ENCODE measurements at places on chromosomes 2 and 18. TPM values are rescaled to one million over a fixed set of nuclear protein-coding genes. Genes with fewer than 3 reads are reported as not detected.
A peak's percentile ranks its signal among the peaks of the same experiment; 100 is the strongest.

- DNase-seq = peak; percentile 76
These were observed 11.3 kb downstream of the STK17B start for GRCh38 chr2:196160101-196160500.

DNA sequence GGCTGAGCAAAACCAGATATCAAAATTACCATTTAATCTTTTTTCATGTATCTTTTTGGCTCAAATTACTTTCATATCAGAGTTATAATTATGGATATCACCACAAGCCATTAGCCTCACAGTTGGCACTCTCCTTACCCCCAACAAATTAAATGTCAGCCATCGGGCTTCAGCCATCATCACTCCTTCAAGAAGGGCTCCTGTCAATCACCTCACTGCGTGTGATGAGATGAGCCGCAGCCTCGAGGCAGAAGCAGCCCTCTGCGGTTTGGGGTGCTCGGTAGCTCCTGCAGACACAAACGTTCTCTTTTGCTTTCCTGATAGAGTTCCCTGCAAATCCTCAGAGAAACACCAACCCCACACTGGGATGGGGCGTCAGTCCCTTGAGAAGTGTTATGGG is 94.1 kb downstream of the DNER start:
- DNase-seq = no peak

GRCh38 chr2:149648282-149649030 is 60.9 kb upstream of the MMADHC start:
- no peak for DNase-seq

DNA sequence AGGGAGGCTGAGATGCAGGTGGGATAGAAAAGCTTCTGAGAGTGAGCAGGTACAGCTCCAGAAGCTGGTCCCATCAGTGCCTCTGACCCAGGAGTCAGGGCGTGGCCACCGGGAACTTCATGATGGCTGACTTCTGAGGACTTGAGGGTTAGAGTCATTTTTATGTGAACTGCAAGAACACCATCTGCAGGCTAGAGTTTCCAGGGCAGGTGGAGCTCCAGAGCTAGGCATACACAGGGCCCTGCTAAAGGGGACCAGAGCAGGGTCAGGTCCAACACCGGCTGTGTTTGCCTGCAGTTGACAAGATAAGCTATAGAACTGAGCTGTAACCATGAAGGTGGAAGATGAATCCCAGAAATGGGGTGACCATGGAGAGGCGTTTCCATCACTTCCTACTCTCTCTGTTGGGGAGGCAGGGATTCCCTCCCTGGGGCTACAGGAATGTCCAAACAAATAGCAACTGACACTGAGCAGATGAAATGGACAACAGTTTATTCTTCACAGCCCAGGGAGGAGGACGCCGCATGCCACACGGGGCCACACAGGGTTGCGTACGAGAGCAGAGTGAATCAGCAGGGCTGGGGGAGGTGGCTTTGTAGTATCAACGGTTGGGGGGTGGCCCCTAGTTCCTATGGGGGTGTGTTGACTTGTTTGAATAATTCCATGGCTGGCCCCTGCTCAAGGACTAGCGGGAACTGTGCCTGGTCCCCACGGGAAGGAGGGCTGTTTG is 77.6 kb upstream of the ZNF516 start:
- DNase-seq = no peak

GRCh38 chr2:193469251-193469650 is 1274.5 kb upstream of the TMEFF2 start:
- DNase-seq = no peak

DNA sequence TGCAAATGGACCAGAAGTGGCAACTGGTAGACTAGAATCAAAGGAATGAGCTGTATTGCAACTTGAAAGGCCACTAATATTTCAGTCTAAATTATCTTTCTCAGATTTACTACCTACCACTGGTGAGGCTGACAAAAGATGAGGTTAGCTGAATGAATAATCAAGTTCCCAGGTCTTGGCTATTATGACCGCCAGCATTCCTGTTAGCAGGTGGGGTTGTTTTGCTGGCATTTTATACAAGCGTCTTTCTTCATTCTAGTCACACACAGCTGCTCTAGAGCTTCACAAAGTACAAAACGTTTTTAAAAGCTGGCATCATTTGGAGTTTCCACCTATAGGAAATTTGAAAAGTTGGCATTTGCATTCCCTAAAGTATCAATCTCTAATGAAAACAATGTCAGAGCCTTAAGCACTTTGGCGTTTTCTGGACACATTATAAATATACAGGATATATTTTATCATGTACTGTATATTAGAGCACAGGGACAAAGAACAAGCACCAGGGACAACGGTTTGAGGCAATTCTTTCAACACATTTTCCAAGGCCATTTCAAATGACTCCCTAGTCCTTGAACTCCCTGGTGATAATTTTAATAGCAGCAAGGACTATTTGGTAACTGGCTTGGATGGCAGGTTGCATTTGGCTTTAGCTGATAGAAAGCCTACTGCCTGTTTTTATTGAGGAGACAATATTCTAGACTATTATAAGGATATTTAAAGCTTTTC is 410.2 kb upstream of the CHST9 start:
- DNase-seq = peak; percentile 2

- no peak for DNase-seq
These were observed 12.3 kb upstream of the ODC1 start for GRCh38 chr2:10460366-10460796.

GRCh38 chr2:152763651-152764050 is 45.2 kb downstream of the ARL6IP6 start:
- no peak for DNase-seq

GRCh38 chr2:88110830-88111229 is 17.0 kb downstream of the FABP1 start:
- no peak for DNase-seq

DNA sequence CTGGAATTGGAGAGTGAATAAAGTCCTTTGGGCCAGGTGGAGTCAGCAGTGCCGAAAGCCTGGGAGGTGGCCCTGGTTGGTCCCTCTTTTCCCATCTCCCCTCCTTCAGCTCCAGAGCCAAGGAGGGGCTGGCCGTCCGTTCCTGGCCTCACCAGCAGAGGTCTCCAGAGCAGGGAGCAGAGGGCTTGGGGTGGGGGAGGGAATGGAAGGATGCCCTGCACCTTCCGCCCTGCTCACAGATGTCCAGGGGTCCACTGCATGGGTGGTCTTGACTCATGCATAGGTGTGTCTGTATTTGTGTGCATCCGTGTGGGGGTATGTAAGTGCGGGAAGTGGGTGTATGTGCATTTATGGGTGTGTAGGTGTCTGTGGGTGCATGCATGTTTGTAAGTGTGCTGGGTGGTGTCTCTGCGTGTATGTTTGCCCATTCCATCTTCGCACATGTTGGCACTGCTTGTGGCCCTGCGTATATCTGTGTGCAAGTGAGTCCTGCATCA is 201.8 kb downstream of the ZFP36L2 start:
- DNase-seq = peak; percentile 90

DNA sequence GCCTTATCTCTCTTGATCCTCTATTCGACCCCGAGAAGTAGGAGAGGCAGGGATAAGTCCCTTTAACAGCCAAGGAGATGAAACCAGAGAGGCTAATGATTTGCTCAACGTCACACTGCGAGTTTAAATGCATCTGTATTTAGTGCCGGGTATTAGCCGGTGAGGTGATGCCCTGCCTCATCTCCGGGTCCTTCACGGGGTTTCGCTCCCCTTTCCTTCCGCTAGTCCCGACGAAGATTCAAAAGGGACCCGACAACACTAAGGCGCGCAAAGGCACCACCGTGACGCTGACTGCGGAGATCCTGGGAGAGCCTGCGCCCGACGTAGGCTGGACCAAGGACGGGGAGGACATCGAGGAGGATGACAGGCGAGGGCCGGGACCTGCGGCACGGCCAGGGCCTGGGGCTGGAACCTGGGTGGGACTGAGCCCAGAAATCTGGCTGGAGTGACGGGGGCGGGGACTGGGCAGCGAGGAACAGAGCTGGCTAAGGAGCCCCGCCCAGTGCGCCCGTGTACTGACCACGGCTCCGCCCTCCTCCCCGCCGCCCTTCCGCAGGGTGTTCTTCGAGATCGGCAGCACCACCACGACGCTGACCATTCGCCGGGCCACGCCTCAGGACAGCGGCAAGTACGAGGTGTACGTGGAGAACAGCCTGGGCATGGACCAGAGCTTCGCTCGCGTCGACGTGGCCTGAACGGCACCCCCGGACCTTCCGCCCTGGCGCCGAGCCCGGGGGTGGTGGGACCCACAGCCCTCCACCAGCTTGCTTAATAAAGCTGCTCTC is 1.0 kb upstream of the GMPPA start:
- DNase-seq = peak; percentile 77

DNA sequence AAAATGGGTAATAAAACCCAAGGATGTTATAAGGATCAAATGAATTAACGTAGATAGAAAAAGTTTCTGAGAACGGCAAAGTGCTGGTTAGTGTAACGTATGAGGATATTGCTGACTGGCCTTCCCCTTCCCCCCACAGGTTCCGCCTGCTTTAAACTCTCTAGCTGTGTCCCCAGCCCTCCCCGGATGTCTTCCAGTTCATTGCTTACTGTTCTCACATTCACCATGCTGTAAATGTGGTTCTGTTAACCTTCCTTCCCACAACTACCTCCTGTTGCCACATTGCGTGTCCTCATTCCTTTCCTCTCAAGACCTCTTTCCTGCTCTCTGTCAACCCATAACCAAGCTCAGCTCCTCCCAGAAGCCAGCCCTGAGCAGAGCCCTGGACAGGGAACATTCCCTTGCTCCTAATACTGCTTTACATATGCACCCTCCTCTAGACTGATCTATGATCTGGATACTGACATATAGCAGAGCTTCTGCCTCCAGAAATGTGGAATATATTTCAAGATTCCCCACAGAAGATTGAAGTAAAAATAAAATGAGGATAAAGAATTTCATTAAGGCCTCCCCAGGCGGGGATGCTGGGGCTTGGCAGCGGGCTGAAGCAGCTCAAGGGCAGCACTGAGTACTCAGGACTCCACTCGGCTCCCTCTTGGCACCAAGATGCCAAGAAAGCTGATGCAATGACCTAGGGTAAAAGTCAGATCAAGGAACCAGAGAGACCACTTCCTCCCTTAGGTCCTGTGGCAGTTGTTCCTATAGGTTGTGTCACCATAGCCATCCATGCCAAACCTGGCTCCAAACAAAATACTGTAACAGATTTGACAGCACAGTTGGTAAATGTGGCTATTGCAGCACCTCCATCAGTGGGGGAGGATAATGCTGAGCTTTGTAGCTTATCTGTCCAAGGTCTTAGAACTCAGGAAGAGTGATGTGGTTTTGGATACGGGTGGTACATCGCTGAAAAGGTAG is 136.4 kb upstream of the PIK3C3 start:
- peak; percentile 5 for DNase-seq

GRCh38 chr2:39228413-39229209 is 15.2 kb downstream of the CDKL4 start:
- peak; percentile 84 for DNase-seq

The UNC50 gene
- 38.7 TPM for total RNA-seq

The AQP12A gene
- not detected for total RNA-seq

The FAM124B gene
- total RNA-seq = 6.8 TPM

The CCDC85A gene
- 0.47 TPM for total RNA-seq

The CDH2 gene
- 36.9 TPM for total RNA-seq

The DYNAP gene
- 1.0 TPM for total RNA-seq

The RBM45 gene
- total RNA-seq = 9.9 TPM

Data from GM23338 (cell line).